Chondrocyte (in vitro differentiated cells): ENCODE measurements at places on chromosomes 3 and 15.

- DNase-seq: no peak
Observed at GRCh38 chr3:101120039-101120438, 126.8 kb upstream of the ABI3BP start.

GRCh38 chr3:187902041-187902471 lies 156.8 kb upstream of the BCL6 start:
- DNase-seq: no peak

GRCh38 chr3:94308767-94309166 lies 245.9 kb downstream of the NSUN3 start:
- DNase-seq: no peak

GRCh38 chr3:46656778-46657556 lies 36.5 kb downstream of the ALS2CL start:
- no peak for DNase-seq

DNA sequence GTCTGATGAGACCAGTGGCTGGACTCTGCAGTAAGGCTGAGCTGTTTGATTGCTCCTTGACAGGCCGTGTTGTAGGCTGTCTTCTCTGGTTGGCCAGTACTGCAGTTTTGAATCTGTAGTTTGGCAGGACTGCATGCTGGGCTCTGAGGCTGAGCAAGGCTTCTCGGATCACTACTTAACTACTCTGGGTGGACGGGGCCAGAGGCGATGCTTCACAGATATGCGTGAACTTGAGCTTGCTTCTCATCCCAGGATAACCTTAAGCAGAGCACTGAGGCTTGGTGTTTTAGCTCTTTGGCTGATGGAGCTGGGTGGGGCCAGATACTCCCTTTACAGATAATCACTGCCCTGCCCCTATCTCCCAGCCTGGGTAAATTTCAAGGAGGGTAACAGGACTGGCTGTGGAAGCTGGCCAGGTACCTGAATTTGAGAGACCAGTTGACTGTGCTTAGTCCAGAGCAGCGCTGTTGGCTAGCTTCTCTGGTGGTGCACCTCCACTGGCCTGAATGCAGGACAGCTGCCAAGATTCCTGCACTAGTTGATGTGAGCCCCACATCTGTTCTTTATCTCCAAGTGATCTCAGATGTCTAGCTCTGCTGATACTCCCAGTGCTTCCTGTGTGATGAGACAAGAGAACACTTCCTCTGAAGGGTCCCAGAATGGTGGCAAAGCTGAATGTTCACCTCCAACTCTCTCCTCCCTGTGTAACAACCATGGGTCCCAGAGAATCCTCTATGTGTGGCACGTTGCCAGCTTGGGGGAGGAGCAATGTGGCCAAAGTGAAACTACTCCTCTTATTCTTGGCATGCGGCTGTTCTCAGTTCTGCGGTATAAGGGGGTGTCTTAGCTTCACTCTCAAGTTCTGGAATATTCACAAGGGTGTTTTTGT lies 37.9 kb downstream of the RPL39L start:
- no peak for DNase-seq

DNA sequence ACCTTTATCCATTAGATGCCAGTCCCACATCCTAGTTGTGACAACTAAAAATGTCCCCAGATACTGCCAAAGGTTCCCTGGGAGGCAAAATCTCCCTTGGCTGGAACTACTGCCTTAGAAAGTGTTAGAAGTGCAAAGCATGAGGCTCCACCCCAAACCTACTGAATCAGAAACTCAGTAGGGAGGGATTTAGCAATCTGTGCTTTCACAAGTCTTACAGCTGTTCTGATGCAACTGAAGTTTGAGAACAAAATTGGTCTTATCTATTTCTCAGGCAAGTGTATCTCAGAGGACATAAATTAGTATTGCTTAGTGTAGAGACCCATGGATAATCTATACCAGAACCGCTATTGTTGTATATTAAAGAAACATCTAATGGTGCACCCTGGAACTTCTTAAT lies 70.2 kb downstream of the CLDN1 start:
- no peak for DNase-seq

DNA sequence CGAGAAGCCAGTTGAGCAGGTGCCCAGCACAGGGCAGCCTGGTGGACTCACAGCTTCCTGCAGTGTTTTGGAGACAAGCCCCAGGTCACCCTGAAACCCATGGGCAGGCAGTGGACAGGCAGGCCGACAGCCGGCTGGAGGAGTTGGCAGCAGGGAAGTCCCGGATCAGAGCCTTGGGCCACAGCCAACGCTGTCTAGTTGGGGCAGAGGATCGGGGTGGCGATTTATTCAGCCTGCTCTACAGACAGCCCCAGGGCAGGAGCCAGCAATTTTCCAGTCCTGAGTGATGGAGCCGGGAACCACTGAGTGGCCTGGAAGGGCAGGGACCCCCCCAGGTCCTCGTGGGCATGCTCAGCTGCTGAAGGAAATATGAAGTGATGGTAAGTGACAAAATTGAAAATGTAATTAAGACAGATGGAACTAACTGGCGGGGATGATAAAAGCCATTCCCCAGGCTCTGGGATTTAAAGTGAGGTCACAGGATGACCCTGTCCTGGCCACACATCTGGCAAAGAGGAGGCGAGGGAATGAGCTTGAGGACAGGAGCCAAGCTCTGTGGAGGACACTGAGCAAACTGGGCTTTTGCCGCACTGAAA lies 34.4 kb upstream of the TBC1D21 start:
- no peak for DNase-seq
